ENCODE measurements at places on chromosomes 7 and 10.
A peak's percentile ranks its signal among the peaks of the same experiment; 100 is the strongest.

DNA sequence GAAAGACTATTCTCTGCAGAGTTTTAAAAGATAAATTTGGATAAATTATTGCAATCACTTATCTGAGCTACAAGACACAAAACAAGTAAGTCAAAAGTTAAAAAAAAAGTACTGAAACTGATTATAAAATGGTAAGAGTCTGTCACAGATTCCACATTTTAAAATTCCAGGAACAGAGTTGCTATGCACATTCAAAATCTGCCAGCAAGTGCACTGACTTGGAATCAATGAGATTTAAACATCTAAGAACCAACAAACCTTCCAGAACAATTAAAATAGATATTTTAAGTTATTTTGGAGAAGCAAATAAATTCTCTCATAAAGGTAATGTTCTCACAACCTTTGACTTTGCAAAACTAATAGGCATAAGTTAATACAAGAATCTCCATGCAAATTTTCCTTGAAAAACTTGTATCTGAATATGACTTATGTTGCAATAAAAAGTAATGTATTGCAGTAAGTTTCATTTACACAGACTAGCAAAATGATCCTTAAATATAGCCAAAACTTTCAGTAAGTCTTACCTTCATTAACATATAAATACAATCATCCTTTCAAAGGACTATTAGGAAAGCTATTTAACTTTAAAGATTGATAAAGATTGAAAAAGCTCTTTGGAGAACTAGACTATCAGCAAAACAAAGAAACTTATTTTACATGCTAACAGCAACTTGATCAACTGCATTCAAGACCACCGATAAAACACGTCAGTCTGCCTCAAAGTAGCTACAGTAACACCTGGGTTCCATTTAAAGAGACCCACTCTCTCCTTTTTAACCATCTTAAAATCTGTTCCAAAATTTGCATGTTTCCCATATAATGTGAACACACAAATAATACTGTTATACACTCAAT is 4.4 kb downstream of the ETV1 start:
- no peak for DNase-seq

- DNase-seq = no peak
These were observed 162.0 kb downstream of the SEMA3E start for GRCh38 chr7:83486957-83487356.

DNA sequence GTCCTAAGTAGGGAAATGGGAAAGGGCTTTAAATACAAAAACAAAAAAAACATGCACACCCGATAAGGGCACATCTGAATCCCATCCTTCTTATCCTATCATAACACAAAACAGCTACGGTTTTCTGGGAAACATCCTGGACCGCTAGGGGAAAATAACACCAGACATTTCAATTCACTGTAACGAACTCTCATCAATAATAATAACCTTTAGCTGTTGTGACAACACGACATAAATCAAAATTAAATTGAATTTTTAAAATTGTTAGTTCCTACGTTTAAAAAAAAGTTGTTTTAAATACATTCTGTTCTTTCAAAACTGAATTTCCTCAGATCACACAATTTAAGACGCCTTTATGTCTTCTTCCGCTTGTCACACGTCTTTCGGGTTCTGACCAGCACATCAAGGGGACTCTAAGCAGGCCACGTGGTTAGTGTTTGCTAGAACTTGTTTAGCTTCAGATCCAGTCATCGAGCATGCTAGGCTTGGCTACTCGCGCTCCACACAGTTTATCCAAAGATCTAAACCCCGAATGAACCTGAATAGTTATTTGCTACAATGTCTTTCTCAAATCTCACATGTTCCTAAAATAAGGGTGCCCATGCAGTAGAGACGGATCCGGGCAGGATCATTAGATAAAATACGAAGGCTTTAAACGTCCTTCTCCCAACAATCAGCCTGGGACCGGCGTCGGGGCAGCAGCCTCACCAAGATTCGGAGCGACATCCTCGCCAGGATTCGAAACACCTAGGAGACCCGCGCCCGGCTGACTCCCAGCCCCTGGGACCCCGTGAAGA is 839 bp downstream of the IKZF5 start:
- peak; percentile 55 for DNase-seq

- DNase-seq = no peak
These were observed 55.3 kb upstream of the INPP5A start for GRCh38 chr10:132482090-132482800.

GRCh38 chr10:105691811-105692210 is 1050.7 kb downstream of the SORCS3 start:
- no peak for DNase-seq

DNA sequence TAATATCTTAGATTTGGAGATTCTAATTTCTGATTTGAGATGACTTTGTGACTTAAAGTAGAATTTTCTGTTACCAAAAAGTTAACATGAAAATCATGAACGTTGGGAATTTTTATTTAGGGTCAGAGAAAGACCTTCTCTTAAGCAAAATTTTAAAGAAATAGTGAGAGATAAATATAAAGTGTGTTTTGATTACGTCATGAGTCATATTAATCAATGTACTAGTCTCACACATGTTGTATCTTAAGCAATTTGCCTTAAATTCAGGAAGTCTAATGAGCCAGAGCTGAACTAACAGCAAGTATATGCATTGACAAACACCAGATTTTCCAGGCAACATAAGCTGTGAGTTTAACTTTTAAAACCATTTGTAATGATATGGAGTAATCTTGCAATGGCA is 765.5 kb upstream of the SORCS1 start:
- no peak for DNase-seq

GRCh38 chr7:14988941-14989340 is 86.4 kb upstream of the DGKB start:
- DNase-seq = no peak

- DNase-seq = peak; percentile 35
These were observed 479 bp downstream of the CYP26A1 start for GRCh38 chr10:93074147-93074596.

DNA sequence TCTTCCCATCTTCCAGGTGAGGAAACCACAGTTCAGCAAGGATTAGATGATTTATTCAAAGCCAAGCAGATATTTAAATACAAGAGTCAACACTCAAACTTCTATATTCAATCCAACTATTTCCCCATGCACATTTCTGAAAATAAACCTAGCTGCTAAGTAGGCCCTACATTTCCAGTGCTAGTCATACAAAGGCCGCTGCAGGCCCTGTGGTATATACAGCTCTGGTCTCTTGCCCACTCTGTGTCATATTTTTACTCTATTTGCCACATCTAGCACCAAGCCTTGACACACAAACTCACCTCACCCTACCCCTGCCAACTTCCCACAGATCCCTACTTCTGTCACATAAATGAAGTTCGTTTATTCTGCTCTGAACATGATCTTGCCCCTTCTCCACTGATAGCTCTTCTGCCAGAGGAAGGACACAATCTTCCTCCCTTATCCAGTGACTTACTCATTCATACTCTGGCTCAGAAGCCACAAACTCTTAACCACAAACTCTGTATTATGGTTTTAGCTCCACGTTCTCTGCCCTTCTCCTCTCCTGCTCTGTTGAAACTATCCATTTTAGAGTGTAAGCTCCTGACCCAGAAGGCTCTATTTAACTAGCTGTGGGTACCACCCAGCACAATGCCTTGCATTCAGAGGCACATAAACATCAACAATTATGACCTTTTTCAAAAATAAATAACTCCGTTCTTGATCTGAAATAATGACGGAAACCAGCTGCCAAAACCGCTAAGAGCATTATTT is 180.7 kb downstream of the CPEB3 start:
- DNase-seq = no peak

DNA sequence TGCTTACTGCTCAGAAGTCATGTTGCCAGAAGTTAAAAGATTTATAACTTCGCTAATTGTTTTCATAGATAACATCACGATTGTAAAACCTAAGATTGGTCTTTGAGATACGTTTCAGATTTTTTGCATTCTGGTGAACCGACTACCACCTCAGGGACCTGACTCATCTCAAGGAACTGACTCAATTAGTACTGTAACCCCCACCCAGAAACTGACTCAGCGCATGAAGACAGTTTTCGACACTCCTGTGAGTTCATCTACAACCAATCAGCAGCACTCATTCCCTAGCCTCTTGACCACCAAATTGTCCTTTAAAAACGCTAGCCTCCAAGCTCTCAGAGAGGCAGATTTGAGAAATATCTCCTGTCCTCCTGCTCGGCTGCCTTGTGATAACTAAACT is 72.3 kb downstream of the ELMO1 start:
- DNase-seq = peak; percentile 59

DNA sequence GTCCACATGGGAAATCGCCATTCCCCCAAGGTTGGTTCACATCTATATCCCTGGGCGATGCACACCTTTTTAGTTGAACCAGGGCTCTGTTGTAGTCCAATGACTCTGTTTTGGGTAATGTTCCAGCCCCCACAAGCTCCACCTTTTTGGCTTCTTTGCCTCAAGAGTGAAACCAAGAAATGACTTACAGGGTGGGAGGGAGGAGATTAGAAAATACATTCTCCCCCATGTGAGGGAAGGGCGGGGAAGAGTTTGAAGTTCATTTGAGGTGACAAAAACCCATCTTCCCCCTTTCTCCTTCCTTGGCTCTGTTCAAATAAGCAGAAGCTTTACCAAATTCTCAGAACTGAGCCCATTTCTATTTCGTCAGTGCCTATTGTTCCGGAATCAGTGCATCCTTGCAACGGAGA is 82.8 kb downstream of the GATA3 start:
- peak; percentile 67 for DNase-seq

DNA sequence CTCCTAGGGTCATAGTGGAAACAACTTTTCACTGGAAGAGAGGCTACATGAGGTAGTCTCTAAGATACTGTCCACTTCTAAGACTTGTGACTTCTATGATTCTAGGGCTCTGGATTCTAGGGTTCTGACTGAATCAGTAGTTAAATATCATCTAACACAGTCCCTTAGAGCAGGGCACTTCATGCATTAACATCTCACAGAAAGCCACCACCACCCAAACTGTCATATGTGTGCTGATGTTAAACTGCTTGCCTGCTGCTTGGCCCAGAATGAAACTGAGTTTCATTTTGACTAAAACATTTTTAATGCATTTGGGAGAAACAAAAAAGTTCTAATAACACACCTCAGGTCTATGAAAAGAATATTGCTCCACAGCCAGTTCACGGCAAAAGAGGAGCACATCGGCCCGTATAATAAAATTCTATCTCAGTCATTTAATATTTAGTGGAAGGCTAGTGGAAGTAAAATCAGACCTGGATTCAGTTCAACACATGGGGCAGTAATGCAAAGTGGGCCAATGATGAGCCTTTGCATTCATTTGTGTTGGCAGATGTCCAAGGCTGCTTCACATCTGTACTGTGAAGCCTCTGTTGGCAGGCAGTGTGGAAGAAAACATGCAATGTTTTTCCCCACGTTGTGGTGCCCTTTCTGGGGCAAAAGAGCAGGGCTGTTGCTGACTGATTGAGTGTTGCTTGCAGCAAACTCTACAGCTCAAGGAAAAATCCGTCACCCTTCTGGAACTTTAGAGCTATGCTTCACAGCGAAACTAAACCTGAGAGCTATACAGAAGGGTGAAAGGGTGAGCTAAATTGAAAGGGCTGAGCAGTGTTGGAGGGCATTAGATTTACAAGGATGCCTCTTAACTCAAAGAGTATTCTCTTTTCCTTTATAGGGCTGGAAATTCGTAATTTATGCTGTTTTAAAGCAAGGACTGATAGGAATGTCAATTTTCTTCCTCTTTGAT is 33.5 kb upstream of the AUTS2 start:
- DNase-seq = no peak

DNA sequence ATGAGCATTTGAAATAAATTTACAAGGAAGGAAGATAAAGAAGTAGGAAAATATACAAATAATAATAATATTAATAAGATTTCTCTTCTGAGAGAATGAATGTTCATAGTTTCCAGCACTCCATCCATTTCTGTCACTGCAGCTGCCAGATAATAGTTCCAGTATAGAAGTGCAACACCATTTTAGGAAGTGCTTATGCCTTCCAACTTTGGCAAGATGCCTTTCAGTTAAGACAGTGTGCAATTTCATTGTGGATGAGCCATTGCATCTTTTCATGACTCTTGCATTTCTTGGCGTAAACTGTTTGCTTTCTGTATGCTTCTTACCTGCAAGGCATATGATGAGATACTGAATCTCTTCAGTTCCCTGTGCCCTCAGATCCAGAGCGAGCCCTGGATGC is 185.0 kb downstream of the PDE1C start:
- no peak for DNase-seq

DNA sequence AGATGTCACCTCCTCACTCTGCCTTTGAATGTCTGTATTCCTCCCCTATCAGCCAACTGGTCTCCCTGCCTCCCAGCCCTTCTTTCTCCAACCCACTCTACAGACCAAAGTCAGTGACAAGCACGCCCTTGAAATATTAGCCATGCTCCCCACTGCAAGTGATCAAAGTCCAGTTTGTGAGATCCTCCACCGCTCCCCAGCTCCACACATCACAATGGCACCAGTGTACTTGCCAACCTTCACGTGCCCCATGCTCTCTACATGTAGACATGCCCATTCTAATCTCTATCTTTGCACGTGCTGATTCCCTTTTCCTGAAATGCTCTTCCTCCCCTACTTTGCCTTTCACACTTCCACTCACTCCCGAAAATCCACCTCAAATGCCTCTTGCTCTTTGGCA is 150.9 kb downstream of the GRID1 start:
- no peak for DNase-seq

DNA sequence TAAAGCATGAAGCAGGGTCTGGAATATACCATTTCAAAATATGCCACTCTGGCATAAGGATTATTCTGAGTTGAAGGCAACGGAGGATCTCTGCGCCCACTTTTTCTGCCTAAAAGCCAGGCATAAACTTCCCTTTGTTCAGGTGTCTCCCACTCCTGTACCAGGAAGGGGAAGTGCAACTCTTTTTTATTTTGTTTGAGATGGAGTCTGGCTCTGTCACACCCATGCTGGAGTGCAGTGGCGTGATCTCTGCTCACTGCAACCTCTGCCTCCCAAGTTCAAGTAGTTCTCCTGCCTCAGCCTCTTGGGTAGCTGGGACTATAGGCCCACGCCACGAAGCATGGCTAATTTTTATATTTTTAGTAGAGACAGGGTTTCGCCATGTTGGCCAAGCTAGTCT is 18.2 kb downstream of the SVIL start:
- DNase-seq = no peak

GRCh38 chr10:97711640-97712572 is 1.6 kb upstream of the MARVELD1 start:
- no peak for DNase-seq

DNA sequence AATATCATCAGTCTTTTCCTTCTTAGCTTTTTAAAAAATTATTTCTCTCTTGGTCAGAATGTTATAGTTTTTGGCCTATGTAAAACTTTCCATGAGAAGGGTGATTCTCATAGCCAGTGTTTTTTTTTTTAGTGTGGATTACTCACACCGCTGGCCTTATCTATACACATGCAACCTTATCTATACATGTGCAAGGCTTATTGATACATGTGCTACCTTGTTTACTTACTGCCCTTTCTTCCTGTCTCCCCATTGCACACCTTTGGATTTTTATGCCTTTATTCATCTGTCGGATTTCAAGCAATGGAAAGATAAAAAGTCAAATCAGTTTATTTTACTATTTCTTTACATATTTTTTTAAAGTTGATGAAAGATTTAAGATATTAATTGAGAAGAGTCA is 660.0 kb upstream of the FZD8 start:
- no peak for DNase-seq

- DNase-seq = no peak
These were observed 93.1 kb downstream of the CARD11 start for GRCh38 chr7:2950578-2950977.
